ENCODE measurements at places on chromosomes 4 and X.

- DNase-seq: no peak
Measured at GRCh38 chr4:10020871-10021652, at the start of gene SLC2A9. Gene SLC2A9, minus strand, starts transcription at chr4:10021497. Its CDS starts 68 bp downstream, at chr4:10021429.

DNA sequence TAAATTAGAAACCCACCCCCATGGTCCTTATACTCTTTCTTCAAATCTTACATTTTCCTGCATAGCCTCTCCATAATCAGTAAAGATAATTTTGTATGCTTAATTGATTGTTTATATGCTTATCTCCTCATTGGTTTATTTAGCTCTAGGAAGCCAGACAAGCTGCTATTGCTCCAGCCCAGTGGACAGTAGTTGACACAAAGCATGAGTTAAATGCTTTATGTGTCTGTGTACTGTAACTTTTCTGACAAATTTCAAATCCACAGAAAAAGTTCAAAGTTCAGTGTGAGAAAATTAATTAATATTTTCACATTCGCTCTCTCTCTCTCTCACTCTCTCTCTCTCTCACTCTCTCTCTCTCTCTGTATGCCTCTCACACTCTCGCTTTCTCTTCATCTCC lies 181.7 kb downstream of the GABRB1 start:
- no peak for DNase-seq

DNA sequence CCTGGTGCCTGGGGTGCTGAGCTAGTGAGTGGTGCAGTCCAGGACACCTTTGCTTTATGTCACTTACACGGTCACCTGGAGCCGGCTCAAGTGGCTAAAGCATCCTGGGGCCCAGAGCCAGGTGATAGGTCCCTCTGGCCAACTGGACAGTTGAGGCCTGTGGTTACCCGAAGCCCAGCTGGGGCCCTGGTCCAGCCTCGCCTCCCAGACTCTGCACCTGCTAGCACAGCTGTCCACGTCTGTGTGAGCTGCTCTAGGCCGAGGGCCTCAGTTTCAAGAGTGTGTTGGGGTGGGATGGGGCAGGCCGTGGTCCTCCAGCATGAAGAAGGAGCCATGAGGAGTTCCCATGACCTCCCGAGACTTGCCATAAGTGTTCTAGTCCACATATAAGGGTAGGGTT lies 7.7 kb upstream of the ADD1 start:
- DNase-seq: peak; percentile 26

- DNase-seq: no peak
Measured at GRCh38 chr4:52833941-52834525, 28.1 kb upstream of the RASL11B start.

- no peak for DNase-seq
Measured at GRCh38 chrX:69067841-69068240, 97.4 kb downstream of the PJA1 start.

DNA sequence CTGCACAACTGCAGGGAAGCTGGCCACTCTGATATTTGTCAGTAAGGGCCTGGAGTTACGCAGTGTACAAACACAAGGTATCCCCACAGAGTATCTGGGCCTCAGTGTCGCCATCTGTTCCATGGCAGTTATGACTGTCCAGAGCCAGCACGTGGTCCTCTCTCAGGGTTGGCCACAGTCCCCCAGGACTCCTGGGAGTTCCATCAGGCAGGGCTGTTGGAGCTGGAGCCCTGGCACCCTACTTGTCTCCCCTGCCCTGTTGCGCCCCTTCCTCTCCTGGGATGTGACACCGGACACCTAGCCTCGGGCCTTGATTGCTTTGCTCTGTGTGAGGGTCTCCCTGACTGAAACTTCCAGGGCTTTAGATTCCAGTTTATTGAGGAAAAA lies 8.4 kb downstream of the HTRA3 start:
- DNase-seq: no peak

DNA sequence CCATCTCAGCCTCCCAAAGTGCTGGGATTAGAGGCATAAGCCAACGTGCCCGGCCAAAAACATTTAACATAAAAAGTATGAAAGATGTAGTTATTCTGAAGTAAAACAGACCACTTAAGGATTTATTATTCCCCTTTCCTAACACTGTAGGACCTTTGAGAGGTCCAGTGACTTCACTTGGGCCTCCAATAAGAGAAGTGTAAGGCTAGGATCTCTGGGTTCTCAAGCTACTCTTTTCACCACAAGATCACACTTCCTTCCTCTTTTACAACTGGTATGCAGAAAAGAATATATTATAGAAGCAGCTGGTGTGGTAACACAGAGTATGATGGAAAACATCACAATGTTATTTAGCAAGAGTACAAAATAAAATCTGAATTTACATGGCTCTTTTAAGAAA lies 30.2 kb upstream of the CCNG2 start:
- peak; percentile 72 for DNase-seq

DNA sequence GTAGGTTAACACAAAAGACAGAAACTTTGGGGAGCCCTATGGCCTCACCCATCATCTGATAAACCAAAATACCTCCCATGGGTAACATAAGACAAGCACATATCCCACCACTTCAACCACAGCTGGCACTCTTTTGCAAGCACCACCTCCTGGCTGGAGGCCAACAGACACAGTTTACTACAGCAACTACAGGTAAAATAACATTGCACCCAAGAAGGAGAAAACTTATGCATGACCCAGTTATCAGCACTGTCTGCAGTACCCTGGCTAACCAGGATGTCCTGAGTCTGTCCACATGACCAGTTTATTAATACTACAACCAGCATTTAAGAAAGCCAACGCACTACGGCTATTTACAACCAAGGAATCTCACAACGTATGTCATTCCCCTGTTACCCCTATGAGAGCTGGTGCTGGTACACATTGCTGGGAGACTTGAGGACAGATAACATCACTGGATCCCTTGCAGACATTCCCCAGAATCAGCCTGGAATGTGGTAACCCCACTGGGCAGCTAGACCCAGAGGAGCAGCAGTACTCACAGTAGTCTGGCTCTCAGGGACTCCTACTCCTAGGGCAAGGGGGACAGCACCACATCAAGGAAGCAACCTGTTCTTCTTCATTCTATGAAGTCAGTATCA lies 32.0 kb downstream of the ELF2 start:
- DNase-seq: no peak

DNA sequence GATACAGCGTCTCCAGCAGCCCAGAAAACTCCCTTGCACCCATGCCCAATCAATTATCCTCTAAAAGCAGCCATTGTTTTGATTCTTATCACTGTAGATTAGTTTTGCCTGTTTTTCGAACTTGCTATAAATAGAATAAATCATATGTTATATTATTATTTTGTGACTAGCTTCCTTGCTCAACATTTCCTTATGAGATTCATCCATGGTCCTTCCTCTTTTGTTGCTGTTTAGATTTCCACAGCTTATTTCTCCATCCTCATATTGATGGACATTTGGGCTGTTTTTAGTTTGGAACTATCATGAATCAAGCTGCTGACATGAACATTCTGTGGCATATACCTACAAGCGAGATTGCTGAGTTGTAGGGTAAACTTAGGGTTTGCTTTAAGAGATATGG lies 595.3 kb downstream of the BCOR start:
- no peak for DNase-seq

GRCh38 chr4:16952896-16953630 lies 54.6 kb upstream of the LDB2 start:
- no peak for DNase-seq

- DNase-seq: no peak
Measured at GRCh38 chr4:128371876-128372275, 84.3 kb upstream of the PGRMC2 start.

GRCh38 chrX:47596256-47596655 lies 14.0 kb downstream of the TIMP1 start:
- no peak for DNase-seq

- DNase-seq: no peak
Measured at GRCh38 chr4:138897811-138898226, 117.8 kb upstream of the NOCT start.

DNA sequence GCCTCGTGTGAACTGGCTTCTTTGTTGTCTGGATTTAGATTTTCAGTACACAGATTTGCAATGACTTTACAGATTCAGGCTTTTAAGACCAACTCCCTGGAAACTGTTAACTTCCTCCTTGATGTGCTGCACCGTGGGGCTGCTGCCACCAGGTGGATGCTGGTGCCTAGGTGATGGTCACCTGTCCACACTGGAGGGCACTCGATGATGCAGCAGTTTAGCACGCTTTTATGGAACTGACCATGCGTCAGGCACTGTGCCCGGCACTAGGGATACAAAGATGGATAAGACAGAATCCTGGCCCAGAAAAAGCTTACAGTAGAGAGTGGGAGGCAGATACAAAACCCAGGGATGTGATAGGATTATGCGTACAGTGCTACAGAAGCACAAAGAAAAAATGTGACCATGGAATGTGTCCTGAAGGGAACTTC lies 180.7 kb downstream of the CEP135 start:
- DNase-seq: peak; percentile 16

- DNase-seq: no peak
Measured at GRCh38 chr4:4642496-4643000, 100.7 kb upstream of the STX18 start.

GRCh38 chr4:3853388-3854035 lies 87.3 kb downstream of the ADRA2C start:
- no peak for DNase-seq

DNA sequence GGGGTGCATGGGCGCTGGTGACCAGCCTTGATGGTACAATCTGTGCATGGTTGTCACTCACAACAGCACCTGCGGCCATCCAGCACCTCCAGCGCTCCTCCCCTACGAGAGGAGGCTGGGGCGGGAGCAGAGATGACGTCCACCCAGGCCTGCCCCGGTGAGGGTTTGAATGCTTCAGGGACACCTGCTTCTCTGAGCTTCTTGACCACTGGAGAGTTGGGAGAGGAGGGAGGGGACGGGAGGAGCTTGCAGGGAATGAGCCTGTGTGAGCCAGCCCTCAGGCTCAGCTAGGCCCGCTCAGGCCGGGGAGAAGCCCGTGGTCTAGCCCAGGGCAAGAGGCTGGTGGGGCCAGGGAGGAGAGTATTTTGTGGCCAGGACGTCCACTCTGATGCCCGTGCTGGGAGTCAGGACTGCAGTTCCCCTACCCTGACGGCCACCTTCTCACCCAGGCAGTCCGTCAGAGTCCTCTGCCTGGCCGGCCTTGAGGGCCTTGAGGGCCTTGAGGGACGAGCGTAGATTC lies 59.2 kb downstream of the CPZ start:
- DNase-seq: no peak

DNA sequence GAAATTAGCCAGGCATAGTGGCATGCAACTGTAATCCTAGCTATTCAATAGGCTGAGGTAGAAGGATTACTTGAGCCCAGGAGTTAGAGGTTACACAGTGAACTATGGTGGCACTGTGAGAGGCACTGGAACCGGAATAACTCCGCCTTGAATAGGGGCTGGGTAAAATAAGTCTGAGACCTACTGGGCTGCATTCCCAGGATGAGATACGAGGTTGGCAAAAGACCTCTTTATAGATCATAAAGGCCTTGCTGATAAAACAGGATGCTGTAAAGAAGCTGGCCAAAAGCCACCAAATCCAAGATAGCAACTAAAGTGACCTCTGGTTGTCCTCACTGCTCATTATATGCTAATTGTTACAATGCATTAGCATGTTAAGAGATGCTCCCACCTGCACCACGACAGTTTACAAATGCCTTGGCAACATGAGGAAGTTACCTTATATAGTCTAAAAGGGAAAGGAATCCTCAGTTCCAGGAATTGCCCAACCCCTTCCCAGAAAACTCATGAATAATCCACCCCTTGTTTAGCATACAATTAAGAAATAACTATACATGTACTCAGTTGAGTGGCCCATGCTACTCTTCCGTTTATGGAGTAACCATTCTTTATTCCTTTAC lies 88.6 kb downstream of the CENPC start:
- DNase-seq: no peak

- no peak for DNase-seq
Measured at GRCh38 chr4:1470393-1470670, 64.1 kb upstream of the NKX1-1 start.

- no peak for DNase-seq
Measured at GRCh38 chr4:52425751-52426326, 233.3 kb downstream of the USP46 start.

DNA sequence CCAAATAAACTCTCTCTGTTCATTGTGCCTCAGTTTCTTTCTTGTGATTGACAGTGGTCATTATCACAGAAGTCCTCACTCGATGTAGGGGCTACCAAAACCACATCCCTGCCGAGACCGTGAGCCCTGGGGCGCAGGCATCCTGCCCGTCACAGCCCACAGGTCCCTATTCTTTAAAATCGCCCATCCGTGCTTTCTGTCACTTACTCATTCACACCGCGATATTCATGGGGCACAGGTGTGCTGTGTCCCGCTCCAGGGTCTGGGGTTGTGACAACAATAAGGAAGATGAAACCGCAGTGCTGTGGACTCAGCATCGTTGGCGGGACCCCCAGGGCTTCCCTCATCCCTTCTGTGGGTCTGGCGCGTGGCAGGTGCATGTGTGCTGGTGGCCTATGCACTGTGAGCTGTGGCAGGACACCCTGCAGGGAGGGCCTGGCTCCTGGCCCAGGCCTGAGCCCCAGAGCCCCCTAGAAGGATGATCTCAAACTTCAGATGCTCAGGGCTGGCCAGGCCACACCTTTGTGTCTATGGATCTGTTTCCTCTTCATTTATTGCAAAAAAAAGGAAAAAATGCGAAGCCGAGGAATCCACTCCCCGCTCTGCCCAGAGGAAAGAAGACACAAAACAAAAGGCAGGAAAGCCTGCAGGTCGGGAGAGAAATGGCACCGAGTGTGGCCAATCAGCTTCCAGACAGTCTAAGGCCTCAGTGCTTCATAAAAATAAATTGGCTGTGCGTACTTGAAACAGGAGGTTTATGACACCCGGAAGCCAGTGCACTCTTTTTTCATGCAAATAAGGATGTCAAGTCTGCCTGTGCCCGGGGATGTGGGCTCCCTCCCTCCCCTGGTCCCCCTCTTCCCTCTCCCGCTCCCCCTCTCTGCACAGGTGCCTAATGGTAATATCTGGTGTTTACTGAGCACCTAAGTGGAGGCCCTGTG lies 109.5 kb upstream of the ADRA2C start:
- no peak for DNase-seq

DNA sequence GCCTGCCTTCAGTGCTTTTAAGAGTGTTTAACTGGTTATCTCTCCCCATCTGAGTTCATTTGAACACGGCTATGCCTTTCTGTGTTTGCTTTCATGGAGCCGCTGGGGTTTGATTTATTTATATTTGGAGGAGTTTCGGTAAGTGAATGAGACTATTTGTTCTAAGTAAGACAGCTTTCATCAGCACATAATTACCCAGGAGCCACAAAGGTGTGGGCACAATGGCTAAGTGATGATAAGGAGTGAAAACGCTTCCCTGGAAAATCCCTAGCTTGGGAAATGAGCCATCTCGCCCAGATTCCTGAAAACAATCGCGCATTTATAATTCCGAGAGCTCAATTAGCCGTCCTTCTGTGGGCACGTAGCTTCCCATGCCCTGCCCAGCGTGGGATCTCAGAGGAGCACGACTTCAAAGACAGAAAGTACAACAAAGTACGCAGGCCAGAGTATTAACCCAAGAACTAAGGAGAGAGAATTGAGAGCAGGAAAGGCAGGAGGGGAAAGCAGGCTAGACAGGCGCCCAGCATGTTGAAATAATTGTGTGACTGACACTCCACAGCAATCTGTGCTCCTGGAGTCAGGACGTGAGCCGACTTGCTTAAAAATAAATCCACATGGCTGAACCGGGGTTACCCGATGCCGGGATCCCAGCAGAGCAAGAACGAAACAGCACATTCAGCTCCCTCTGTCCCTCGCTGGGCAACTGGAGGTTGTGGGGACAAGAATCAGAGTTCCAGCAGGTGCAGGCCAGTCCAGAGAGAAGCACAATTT lies 99.0 kb downstream of the DHRSX start:
- DNase-seq: no peak

- DNase-seq: no peak
Measured at GRCh38 chr4:14652522-14652921, 349.8 kb upstream of the CPEB2 start.

GRCh38 chr4:16687011-16687410 lies 211.4 kb downstream of the LDB2 start:
- no peak for DNase-seq

- no peak for DNase-seq
Measured at GRCh38 chrX:46812445-46812844, 24.4 kb upstream of the RP2 start.
